ENCODE measurements at places on chromosomes 12 and 14.
A peak's percentile ranks its signal among the peaks of the same experiment; 100 is the strongest.

DNA sequence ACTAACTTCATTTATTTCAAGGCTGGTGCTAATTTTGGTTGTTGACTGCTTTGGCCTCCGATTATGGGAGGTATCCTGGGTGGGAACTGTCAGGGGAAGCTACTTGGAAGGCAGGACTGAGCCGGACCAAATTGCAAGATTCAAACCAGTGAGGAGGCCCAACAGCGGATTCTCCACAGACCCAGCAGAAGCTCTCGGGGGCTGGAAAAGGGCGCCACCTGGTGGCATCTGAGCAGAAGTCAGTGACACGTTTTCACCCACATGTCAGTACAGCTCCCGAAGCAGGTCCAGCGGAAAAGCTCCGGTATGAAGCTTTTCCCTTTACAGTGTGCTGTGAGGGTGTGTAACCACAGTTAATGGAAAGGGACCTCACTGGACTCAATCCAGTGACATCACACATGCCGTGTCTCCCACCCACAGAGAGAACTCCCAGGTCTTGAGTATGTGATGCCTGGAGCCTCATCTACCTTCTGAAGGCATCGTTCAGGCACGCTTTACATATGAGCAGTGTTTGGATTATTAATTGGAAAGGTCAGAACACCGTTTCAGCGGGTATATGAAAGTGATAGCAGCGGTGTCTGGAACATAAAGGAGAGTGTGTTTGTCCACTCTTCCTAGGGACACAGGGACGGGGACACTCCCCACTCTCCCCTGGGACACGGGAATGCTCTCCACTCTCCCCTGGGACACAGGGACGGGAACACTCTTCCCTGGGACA is 3.6 kb upstream of the P2RX2 start:
- DNase-seq, result peak; percentile 76

DNA sequence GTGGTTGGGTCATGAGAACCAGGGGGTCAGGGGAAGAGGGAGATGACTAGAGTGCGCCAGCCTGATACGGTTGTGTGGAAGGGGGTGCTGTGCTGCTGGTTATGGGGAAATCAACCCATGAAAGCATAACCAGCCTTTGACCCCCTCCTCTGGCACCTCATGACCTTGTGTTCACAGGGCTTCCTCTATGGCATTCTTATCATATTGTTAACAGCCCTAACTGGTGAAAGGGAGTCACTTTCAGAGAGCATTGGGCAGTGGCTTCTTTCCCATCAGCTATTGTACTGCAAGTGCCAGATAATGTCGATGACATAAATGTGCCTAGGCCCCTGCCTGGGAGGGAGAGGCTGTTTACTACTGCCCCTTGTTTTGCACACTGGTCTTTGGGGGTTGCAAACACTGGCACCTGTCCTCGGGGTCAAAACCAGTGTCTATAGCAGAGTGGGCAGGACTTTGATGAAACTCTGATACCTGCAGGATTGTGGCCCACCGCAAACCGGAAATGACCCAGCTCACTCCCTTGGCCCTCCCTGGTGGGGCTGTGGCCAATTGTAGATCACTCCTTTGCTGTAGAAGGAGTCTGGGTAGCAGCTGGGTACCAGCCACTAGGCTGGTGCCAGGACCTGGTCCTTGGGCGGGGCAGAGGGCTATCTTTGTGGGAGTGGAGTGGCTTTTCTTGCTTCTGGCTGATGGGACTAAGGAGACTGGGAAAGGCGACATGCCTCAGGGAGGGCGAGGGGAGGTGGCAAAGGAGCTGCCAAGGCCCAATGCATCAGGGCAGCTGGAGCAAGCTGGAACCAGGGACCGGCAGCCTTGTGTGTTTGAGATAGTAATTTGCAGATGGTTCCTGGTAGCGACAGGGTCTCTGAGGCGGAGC is 634 bp upstream of the TMEM63C start:
- DNase-seq, result no peak

- DNase-seq, result no peak
These were observed 72.0 kb downstream of the PPP2R5E start for GRCh38 chr14:63470962-63471793.

GRCh38 chr12:619346-619745 is 43.9 kb downstream of the NINJ2 start:
- DNase-seq, result no peak

DNA sequence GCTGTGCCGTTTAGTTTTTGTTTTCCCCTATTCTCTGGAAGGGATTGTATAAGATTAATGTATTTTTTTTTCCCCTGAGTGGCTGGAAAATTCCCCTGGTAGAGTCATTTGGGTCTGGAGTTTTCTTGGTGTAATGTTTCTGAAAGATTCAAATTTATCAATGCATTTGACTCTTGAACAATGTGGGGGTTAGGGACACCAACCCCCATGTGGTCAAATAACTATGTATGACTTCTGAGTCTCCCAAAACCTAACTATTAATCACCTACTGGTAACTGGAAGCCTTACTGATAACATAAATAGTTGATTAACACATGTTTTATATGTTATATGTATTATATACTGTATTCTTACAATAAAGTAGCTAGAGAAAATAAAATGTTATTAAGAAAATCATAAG is 220.1 kb upstream of the PDE3A start:
- DNase-seq, result no peak

DNA sequence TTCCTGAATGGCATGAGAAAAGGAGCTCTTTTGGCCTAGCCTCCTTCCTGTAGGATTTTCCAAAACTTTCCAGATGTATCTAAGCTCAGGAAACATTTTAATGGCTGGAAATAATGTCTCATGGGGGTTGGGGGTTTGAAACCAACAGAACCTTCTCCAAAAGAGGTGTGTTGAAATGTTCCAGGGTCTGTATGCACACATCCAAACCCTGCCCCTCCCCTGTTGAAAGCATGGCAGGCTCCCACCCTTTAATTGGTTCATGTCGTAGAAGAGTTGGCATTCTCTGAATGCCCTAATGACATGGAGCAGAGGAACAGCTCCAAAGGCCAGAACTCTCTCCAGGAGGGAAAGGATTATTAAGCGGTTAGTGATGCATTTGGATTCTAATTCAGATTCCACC is 353.2 kb downstream of the ZFP36L1 start:
- DNase-seq, result no peak

DNA sequence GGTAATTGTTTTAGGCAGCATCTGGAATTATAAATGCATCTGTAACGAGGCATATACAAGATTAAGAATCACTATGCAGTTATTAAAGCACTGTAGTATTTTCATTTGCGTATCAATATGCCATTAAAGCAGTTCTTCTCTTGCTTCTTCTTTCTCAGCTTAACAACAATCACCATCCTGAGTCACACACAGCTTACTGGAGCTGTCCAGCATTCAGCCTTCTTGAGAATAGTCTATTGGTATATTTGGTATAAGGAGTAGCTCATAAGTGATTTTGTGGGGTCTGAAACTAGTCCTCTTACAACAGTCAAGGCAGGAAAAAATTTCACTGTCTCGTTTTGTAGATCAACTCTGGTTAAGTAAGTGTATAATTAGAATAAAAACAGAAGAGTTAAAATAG is 523.0 kb upstream of the FOXG1 start:
- no peak for DNase-seq

DNA sequence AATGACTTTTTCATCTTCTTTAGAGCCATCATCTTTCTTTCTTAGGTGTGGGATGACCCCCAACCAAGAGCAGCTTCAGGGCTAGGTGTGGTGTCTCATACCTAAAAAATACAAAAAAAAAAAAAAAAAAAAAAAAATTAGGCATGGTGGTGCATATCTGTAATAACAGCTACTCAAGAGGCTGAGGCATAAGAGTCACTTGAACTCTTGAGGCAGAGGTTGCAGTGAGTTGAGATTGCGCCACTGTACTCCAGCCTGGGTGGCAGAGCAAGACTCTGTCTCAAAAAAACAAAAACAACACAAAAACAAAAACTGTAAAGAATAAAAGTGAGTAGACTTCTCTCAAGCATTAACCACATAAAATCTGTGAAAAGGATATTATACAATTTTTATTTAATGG is 8.0 kb upstream of the ATF7IP start:
- no peak for DNase-seq

GRCh38 chr14:94946244-94946643 is 176.3 kb upstream of the GSC start:
- DNase-seq, result no peak

DNA sequence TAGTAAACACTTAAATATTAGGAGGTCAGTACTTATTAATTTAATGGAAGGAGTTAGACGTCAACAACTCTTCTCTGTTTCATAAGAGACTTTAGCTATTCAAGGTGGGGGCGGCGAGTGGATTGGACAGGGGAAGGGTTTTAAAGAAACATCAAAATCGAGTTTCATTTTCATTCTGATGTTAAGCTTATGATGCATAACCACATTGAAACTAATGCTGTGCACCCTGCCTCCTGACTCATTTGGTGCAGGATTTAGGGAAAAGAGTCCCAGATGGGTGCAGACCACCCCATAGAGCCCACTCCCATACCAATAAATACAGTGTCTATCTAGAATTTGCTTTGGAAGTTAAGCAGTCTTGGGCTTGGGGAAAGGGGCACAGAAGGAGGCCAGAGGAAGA is 7.4 kb downstream of the ZBTB39 start:
- no peak for DNase-seq

GRCh38 chr12:56479625-56480024 is 8.3 kb downstream of the GLS2 start:
- DNase-seq, result no peak

GRCh38 chr12:124190312-124191023 is 104.4 kb upstream of the RFLNA start:
- DNase-seq, result no peak

- no peak for DNase-seq
These were observed 109.3 kb downstream of the NAV3 start for GRCh38 chr12:77940011-77940423.

DNA sequence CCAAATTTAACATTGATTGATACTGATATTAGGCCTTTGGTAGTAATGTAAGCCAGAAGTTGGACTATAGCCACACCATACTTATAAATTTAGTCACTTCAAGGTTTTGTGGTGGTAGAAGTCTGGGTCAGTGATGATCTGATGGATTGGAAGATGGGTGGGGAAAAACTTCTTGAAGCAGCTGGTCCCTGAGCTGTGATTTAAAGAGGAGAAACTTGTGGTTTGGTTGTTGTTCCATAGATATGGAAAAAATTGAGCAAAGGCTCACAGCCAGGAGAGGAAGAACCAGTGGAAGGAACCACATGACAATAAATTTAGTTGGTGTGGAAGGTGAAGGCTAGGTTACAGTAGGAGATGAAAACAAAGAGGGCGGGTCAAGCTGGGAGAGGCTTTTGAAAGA is 26.1 kb downstream of the PTHLH start:
- no peak for DNase-seq

DNA sequence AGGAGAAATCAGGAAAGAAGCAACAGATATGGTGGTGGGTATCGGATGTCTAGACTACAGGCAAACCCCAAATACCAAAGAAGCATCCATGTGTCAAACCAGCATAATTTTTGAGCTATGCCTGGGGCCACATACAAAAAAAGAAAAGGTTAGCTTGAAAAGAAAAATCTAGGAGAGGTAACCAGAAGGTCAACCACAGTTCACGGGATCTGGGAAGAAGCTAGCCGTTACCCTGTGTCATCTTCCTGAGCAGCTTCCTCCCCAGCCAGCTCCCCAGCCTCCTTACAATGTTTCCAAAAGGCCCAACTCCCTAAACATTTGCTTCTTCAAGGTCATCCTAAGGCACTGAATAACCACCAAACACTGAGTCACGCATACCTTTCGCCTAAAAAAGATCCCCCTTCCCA is 3.1 kb downstream of the SINHCAF start:
- no peak for DNase-seq

DNA sequence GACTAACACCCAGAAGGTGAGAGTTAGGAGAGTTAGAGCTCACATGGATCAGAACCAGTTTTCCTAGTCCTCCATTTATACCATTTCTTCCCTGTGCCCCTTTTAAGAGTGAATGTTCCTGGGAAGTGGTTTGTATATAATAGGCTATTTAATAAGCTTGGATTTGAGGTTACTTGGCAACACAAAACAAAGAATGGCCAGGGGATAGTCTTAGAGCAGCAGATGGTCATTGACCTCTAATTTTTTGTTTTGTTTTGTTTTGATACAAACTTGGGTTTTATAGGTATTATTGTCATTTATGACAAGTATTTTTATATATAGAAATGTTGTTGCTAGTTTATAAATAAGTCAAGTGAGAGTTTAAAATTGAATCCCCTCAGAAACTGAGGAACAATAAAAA is 35.8 kb downstream of the VEZT start:
- no peak for DNase-seq

- DNase-seq, result no peak
These were observed 21.9 kb upstream of the ISM2 start for GRCh38 chr14:77520555-77520954.

DNA sequence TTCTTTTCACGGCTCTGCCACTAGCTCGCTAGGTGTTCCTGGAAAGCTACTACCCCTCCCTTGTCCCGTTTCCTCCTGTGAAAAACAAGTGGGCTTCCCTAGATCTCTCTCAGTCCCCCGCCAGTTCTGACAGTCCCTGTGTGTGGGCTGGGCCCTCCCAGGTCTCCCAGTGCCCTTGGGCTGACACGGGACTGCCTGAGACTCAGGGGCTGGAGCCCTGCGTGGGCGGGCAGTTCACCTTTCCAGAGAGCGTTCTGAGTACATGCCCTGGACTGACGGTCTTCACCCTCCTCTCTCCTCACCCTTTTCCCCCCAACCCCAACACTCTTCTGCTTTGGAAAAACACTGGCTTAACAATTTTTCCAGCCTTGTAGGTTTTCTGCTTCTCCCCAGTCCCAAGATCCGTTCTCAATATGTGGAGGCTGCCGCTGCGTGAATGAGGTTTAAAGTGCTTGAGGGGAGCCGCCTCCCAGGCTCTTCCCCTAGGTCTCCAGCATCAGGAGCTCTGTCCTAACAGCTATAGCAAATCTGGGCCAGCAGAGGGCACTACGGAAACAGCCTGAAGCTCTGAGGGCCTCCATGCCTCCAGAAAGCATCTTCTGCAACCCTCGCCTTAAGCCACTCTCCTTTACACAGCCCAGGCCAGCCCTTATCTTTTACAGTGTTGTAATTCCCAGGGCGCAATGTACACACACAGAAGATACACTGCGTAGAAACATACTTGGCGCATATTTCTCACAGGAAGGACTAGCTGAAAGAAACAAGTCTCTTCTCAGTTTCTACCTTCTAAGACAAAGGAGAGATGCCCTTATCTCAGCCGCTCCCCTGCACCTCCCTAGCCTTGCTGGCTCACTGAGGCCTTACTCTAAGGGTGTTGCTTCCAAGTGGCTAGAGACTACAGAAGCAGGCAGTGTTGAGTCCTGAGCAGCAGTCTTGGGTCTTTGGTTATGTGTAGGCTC is 10.4 kb upstream of the DCD start:
- peak; percentile 27 for DNase-seq

GRCh38 chr12:10256064-10256463 is 43.4 kb downstream of the GABARAPL1 start:
- no peak for DNase-seq

GRCh38 chr14:71000091-71000490 is 92.8 kb downstream of the PCNX1 start:
- no peak for DNase-seq
